C1 segment of cervical spinal cord (tissue), 14 donors: ENCODE measurements at places on chromosomes 4 and X.

DNA sequence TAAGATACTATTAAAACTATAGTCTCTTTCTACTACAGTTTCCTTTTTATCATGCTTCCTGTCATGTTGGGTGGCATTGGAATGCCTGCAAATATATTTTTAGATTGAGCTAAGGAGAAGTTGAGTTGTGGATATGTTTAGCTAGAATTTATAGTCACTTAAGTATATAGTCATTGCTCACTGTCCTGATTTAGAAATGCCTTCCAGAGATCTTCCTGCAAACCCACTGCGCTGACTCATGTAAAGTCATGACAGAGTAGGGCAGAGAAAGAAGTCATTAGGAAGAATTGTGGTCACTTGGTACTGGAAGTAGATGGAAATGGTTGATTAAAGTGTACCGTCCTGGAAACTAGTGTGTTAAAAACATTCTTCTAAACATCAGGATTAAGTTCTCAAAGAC is 490.3 kb upstream of the PABPC4L start:
- DNase-seq, result no peak

DNA sequence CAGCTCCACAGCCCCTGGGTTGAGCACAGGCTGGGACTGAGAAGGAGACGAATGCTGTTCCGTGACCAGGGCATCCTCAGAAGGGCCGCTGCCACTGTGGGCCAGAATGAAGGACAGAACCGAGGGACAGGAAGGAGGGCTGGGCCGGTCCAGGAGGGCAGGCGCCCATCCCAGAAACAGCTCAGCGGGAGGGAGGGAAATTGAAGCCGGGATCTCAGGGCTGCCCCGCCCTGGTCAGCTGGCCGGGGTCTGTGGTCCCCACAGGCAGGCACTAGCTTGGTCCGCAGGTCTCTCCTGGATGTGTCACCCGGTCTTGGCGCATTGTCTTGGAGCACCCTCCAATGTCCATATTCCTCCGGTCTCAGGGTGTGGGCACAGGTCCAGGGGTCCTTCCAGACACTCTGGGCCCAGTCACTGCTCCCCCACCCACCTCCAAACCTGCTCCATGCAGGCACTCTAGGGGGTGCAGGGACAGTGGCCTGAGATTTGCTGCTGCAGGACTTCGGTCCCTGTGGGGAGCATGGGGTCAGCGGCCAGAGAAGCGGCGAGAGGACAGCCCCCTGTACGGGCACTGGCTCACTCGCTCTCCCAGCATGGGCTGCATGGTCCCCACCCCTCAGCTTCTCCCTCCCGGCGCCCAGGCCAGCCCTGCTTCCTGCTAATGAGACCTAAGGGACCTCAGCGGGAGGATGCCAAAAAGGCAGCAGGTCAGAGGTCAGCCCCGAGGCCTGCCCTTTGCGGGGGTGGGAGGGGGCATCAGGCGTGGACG is 23.9 kb upstream of the MXD4 start:
- DNase-seq, result no peak

- DNase-seq, result no peak
Measured at GRCh38 chr4:47990145-47990544, 26.3 kb downstream of the CNGA1 start.

- DNase-seq, result no peak
Measured at GRCh38 chr4:122668241-122668640, 47.4 kb upstream of the IL21 start.

- DNase-seq, result no peak
Measured at GRCh38 chr4:72919937-72920336, 149.6 kb downstream of the COX18 start.

DNA sequence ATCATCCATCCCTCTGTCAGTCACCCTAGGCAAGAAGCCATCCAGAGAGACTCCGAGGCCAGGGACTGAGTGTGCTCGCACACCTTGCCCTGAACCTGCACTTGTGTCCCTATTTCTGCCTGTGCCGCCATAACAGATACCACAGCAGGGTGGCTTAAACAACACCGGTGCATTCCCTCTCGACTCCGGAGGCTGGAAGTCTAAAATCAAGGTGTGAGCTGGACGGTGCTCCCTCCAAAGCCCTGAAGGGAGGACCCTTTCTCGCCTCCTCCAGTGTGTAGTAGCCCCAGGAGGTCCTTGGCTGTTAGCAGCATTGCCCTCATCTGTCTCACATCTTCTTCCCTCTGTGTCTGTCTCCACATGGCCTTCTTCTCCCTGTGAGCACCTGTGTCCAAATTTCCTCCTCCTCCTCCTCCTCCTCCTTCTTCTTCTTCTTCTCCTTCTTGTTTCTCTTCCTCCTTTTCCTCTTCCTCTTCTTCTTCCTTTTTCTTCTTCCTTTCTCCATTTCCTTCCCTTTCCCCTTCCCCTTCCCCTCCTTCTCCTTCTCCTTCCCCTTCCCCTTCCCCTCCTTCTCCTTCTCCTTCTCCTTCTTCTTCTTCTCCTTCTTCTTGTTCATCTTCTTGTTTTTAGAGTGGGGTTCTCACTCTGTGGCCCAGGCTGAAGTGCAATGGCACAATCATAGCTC is 98.1 kb upstream of the ENPP6 start:
- DNase-seq, result no peak

GRCh38 chrX:100830143-100830542 is 10.0 kb downstream of the CSTF2 start:
- DNase-seq, result no peak

DNA sequence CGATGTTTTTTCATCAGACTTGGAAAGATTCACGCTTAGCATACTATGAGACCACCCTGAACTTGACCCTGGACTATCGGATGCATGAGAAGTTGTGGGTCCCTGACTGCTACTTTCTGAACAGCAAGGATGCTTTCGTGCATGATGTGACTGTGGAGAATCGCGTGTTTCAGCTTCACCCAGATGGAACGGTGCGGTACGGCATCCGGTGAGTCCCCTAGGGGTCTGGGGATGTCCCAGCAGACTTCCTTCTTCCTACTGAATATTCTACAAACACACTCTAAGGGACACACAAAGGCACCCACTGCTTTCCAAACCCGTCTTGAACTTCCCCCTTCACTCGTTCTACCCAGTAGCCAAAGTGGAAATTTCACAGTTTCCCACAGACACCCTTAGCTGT is 9.3 kb downstream of the GABRQ start:
- no peak for DNase-seq

DNA sequence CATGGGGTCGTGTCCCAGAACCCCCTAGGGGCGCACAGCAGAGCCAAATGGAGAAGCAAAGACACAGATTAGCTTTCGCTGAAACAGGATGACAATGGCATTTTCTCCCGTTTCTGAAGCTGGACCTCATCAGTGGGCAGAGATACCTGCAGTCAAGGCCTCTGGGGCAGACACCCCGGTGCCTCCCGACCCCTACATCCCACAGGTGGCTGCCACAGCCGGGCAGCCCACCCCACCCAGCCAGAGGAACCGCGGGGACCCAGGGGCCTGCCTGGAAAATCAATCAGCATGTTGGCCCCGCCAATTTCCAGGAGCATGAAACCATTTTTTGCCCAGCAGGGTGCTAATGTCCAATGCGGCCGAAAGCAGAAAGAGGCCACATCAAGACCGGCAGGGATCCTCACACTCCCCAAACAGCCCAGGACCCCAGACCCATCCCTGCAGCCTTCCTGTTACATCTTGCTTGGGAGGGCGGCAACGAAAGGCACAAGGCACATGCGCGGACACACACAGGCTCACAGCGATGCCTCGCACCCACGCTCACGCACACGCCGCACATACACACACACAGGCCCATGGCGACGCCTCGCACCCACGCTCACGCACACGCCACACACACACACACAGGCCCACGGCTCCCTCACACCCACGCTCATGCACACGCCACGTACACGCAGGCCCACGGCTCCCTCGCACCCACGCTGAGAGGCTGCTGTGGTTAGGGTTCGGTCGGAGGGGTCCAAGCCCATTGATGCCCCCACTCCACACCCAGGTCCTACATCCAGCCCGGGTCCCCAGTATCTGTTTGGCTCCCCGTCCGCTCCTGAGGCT is 130.6 kb upstream of the NKX1-1 start:
- DNase-seq, result no peak

DNA sequence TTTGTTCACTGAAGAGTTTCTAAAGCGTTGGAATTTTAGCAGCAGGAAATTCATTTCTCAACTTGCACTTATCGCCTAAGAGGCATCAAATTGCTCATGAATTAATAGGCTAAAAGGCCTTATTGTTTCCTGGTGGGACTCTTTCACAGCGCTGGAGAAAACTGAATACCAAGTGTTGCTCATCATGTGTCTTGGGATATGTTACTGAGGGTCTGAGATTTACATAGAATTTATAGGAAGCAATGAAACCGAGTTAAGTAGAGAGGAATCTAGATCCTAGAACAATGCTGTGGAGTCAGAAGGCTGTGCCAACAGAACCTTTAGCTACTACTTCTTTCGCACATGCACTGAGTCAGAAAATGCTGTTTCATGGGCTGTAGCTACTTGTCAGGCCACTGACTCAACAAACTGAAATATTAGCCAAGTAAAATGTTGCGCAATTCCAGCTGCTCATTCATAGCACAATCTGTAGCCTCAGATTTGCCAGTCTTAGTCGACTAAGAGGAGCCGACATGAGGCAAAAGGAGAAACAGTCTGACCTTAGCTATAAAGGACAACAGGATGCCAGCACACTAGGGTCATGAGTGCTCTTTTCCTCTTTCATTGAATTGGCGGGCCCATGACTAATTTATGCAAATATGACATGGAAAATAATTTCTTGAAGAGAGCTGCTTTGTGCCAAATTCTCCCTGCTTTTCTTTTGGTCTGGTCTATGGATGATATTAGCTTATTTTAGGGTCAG is 35.9 kb upstream of the CXCL8 start:
- no peak for DNase-seq

- DNase-seq, result no peak
Measured at GRCh38 chr4:136810626-136811025, 721.7 kb downstream of the PCDH18 start.

DNA sequence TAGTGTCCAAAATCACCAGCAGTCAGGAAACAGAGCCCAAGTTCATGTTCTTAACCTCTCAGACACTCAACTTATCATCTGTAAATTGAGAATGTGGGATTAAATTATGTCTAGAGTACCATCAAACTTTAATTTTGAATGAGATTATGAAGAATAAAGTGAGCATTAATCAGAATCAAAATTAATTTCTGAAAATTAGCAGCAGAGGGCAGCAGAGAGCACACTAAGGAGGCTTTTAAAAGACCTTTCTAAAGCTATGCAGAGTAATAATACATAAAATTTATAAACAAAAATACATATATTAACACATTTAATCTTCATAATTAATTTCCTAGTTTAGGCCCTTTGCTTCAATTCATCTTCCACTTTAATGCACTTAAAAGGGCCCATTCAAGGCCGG is 7.1 kb downstream of the TASL start:
- DNase-seq, result no peak

DNA sequence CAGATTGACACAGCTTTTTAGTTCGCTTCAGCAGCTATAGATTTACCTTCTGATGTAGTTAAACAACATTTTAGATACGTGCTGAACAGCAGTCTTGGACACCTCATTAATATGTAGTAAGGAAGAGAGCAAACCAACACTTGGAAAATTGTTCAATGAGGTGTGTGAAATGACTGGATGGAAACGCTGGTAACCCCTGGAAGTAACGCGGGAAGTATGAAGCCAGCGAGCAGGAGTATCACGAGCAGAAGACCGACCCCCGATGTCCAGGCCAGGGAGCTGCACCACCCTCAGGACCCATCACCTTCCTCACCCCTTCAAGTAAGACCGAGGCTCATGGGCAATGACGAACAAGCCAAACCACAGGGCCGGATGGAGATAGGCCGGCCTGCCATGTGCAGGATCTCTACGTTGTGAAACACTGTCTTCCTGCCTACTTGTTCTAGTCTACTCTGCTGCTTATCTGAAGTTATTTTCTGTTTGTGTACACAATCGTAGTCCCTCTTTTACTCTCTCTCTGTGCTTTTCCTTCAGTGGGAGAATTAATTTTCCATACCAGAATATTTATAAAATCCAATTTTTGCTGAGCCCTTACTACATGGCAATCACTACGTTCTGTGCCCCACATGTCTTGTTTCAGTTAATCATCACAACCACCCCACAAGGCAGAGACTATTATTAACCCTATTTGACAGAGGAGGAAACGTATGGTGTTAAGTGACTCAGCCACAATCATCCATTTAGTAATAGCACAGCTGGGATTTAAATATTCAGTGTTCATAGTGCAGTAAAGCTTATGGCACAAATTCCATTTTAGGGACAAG is 221.7 kb downstream of the APBB2 start:
- DNase-seq, result no peak

DNA sequence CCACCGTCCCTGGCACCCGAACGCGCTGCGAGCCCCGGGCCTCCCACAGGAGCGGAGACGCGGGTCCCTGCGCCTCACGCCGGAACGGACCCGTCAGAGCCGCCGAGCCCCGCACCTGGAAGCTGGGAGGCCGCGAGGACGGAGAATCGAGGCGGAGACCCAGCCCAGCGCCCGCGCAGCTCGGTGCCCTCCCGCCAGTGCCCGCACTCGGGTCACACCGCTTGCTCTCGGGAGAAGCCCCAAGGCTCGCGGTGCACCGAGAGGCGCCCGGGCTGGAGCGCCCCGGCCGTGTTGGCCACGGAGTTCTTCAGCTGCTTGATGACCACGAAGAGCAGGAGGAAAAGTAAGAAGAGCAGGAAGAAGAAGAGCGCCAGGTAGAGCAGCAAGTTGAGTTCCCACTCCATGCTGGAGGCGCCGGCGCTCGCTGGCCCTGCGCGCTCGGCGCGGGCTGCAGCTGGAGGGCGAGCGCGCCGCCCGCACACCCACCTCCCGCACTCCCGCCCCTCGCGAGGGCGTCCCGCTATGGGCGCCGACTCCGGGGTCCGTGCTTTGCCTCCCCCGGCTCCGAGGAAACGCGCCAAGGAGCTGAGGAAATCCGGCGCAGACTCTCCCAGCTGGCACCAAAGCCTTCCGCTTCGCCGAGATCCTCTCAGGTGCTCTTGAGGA is at the start of gene SMIM43:
TSS of gene SMIM43 (minus strand) at position 463 of the 666 bp plus-strand sequence. CDS start at position 404, 59 bp downstream.
- no peak for DNase-seq

DNA sequence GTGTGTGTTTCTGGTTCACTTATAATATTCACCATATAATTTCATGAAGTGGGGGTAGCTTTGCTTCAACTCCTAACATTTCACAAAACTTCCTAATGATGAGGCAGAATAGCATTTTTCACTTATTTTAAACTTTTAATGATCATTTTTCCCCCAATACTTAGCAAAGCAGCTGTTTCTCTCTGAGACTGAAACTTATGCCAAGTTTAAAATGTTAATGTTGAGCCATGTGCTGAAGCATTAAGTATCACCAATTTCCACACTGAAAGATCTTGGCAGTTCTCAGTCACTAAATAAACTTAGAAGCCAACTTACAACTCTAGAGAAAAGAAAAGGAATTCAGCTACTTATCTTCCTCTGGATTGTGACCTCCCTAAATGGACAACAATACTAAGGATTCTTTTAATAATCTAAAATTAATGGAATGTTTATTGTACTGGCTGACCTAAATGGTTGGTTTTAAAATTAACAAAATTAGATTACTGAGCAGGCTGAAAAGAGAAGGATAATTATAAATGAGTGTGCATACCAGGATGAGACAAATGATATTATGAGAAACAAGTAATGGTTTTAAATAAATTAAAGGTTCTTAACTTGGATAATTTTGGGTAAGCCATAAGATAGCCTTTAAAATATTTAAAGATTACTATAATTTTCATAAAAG is 1429.4 kb upstream of the ADGRL3 start:
- no peak for DNase-seq
